ENCODE measurements at places on chromosomes 2 and 18.

DNA sequence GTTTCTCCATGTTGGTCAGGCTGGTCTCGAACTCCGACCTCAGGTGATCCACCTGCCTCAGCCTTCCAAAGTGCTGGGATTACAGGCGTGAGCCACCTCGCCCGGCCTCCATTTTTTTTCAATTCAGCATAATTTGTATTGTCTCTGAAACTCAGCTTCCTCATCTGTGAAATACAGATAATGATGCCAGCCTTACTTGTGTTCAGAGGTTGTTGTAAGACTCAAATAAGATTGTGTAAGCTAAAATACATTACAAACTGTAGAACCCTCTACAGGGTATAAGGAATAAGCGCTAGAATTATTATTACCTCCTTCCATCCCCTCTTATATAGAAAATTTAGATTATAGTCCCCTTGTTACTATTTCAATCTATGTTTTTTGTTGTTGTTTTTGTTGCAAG, 24.8 kb upstream of the STARD7 start:
- DNase-seq: no peak

DNA sequence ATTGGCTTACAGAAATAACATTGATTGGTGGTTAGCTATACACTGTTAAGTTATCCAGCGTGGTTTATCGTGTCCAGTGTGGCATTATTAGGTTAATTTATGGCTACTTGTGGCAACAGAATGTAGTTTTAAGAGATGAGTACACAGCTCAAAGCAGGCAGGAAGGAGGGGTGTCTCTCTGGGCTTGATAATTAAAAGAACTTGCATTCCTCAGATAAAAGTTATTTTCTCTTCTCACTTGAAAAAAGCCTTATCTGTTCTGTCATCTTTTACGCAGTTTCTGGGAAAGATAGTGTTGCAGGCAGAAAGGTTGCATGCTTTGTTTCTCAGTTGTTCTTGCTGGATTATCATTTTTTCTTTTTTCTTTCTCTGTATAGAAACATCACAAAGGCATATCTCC, 154.4 kb upstream of the COL3A1 start:
- DNase-seq: no peak

DNA sequence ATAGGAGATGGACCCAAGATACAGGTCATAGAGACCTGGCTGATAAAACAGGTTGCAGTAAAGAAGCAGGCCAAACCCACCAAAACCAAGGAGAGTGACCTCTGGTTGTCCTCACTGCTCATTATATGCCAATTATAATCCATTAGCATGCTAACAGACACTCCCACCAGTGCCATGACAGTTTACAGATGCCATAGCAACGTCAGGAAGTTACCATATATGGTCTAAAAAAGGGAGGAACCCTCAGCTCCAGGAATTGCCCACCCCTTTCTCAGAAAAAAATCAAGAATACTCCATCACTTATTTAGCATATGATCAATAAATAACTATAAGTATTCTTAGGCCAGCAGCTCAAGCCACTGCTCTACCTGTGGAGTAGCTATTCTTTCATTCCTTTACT, 574.7 kb upstream of the ID2 start:
- no peak for DNase-seq

- DNase-seq: peak; percentile 53
Observed at GRCh38 chr2:38115216-38116032, 39.5 kb upstream of the CYP1B1 start.

- DNase-seq: no peak
Observed at GRCh38 chr2:119137502-119137901, 21.0 kb downstream of the C1QL2 start.

GRCh38 chr2:46239847-46240181, 57.4 kb upstream of the EPAS1 start:
- DNase-seq: no peak

GRCh38 chr2:180367815-180368214, 360.7 kb upstream of the CWC22 start:
- peak; percentile 22 for DNase-seq

- DNase-seq: no peak
Observed at GRCh38 chr2:105912081-105912480, 167.4 kb downstream of the NCK2 start.

GRCh38 chr18:13760047-13760446, 33.6 kb downstream of the RNMT start:
- DNase-seq: no peak

- DNase-seq: no peak
Observed at GRCh38 chr2:208077276-208077675, 47.0 kb downstream of the CRYGD start.

GRCh38 chr18:49745045-49746014, 68.0 kb downstream of the ACAA2 start:
- DNase-seq: no peak

DNA sequence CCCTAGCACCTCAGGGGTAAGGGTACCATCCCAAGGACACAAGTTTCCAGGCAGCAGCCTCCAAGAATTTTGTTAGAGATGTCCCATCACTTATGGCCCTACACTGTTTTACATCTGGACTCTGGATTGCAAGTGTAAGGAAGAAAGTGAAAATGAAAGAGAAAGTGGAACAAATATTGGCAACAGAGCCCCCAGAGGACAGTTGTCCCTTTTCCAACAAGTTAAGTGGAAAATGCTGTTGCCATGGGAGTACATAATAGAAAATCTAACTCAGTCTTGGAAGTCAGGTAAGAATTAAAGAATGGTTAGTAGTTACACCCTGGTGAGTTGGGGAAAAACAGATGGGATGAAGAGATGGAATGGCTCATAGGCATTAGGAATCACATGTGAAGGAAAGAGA, 50.6 kb downstream of the TTC21B start:
- peak; percentile 31 for DNase-seq

DNA sequence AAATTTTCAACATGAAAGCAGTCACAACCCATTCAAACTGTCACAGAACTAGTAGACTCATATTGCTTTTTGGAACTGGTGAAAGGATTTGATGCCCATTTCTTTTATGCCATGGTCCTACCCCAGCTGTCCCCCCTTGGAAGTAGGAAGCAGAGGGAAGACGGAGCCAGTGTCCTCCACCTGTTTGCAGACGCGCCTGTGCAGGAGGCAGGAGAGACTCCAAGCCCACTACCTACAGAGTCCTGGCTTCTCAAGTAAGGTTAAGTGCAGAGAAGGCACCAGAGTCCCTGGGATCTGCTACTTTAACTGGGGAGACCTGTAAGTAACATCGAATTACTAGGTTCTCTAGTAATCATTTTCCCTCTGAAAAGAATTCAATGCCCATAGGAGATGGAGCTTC, 32.7 kb upstream of the DNMT3A start:
- DNase-seq: no peak

GRCh38 chr2:127715778-127716449, 14.6 kb downstream of the SFT2D3 start:
- no peak for DNase-seq

- DNase-seq: no peak
Observed at GRCh38 chr18:3624546-3624934, 174.6 kb downstream of the TGIF1 start.

GRCh38 chr2:157890969-157891642, 15.0 kb upstream of the ACVR1 start:
- DNase-seq: no peak

- DNase-seq: no peak
Observed at GRCh38 chr18:72160510-72161445, 383.4 kb downstream of the CBLN2 start.

DNA sequence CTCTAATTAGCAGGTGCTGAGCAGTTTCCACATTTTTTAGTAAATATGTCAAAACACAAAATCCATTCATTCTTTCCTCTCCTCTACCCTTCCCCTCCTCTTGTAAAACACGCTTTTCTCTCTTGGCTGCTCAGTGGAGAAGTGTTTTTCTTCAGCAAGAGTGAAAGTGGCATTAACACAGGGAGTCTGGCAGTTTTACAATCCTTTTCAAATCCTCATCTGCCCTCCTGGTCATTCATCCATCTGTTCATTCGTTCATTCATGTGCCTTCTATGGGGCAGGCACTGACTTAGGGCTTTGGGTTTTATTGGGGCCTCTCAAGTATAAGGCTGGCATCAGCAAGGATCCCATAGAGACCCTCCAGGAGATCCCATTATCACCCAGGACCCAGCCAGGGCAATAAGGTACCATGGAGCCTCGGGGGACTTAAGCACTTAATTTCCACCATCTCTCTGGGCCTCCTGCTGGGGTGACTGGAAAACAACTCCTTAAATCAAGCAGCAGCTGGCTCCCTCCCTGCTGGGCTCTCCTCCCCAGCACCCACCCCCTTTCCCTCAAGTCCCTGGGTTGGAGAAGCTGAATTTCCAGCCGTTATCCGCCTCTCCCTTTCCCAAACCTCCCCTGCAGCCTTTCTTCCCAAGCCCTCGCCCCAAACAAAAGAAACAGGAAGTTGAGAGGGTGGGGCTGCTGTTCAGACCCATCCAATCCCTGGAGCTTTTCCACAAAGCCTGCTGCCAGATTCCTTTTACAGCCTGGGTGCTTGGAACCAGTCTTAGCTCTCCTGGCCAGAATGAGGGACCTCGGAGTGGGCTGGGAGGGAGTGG, 32.6 kb downstream of the MARCHF4 start:
- DNase-seq: no peak

DNA sequence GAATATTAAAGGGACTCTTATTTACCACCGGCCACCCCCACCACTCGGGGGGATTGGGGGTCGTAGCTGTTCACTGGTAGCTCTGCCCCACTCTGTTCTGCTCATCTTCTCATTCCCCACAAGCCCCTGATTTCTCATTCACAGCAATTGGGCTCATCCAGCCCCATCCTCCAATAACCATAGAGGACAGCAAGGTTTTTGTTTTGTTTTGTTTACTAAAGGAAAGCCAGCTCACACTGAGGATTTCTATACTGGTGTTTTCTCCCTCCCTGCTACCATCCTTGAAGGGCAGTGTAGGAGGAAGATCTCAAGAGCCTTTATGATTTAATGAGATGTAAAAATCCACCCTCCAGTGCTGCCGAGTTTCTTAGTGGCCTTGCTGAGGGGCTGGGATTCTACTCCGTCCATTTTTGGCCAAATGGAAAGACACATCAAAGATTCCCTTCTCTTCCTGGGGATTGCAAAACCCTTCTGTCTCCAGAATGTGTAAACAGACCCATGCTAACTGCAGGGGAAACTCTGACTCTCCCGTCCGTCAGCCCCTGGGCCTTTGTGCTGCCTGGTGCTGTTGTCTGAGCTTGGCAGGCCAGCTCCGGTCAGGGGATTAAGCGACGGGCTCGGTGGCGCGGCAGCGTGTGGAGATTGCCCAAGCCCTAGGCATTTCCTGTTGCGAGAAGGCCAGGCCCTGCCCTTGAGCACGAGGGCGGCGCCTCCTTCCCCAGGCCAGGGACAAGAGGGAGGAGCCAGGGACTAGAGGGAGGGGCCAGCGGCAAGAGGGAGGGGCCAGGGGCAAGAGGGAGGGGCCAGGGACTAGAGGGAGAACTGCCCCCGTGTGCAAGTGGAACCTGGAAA, 165.0 kb downstream of the ANTXR1 start:
- DNase-seq: no peak

- no peak for DNase-seq
Observed at GRCh38 chr2:71878626-71879508, 268.8 kb downstream of the CYP26B1 start.

GRCh38 chr2:158616480-158617000, 159.8 kb downstream of the PKP4 start:
- no peak for DNase-seq

GRCh38 chr2:44186810-44187209, 18.1 kb downstream of the PPM1B start:
- DNase-seq: no peak

DNA sequence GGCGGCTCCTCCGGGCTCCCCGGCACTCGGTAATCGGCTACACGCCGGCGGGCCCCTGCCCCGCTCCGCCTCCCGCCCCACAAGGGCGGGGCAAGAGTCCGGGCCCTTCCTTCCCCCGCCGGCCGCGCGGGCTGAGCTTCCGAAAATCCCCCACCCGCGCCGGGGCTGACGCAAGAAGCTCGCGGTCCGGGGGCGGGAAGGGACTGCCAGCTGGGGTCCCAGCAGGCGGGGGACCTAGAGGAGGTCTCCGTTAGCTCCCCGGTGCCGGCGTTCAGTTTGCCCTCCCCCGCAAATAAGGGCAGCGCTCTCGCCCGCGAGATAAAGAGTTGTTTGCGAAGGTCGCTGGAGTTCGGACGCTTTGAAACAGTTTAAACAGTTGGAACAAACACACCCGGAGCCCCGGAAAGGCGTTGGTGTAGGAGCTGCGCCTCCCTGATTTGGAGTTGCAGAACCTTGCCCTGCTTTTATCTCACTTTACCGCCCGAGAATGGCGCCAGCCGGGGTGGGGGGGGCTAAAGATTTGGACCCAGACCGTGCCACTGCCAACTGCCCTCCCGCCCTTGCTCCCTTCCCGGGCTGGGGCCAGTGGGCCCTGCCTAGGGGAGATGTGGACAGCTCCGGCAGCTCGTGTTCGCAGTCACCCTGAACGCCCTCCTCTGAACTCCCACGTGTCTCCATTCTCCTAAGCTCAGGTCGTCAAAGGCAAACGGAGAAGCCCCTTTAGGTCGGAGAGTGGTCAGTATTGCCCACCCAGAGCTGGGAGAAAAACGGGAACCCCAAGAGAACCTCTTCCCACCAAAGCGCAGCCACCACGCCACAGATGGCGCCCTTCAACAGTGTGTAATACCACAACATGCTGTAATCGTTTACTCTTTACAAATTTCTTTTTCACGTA, at the start of gene NFE2L2:
Gene NFE2L2 (minus strand): TSS at position 35 of the 895 bp plus-strand sequence. CDS start 151 bp downstream, outside the sequence.
- peak; percentile 68 for DNase-seq

GRCh38 chr18:36477776-36478175, 180.3 kb downstream of the FHOD3 start:
- DNase-seq: no peak

DNA sequence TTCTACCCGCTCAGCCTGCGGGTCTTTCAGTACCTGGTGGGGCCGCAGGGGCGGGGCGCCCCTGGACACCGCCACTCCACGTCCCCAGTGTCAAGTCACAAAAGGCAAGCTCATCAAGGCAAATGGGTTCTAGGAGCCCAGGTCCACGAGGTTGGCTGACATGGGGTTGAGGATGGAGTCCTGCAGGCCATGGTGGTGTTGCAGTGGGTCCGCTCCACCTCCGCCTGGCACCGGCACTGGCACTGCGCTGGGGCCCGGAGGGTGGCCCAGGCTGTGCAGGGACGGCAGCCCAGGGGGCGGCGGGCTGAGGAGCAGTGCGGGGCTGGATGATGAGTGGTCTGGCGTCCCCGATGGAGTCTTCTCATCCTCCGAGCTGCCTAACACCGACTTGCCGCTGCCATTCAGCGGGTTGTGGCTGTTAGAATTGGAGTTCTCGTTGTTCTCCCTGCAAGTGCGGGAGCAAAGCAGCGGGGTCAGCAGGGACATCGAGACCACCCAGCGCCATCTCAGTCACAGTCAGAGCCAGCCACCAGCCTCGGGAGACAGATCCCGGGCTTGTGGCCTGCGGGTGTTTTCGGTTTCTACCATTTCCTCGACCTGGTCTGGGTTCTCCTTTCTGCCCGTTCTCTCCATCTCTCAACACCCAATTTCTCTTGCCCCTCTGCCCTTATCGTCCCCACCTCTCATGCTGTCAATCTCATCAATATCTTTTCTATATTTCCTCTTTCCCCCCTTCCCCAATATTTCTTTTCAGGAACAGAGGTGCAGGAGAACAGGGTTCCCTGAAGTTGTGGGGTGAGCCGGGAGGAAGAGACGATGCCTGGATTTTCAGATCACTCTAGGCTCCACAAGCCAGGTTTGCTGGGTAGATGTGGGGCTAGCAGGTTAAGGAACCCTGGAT, 3.0 kb downstream of the SIX2 start:
- no peak for DNase-seq
